ENCODE measurements at places on chromosomes 2 and 18. TPM values are rescaled to one million over a fixed set of nuclear protein-coding genes. Genes with fewer than 3 reads are reported as not detected.

Gene UGT1A4
- not detected for total RNA-seq

Gene GAL3ST2
- total RNA-seq = not detected

DNA sequence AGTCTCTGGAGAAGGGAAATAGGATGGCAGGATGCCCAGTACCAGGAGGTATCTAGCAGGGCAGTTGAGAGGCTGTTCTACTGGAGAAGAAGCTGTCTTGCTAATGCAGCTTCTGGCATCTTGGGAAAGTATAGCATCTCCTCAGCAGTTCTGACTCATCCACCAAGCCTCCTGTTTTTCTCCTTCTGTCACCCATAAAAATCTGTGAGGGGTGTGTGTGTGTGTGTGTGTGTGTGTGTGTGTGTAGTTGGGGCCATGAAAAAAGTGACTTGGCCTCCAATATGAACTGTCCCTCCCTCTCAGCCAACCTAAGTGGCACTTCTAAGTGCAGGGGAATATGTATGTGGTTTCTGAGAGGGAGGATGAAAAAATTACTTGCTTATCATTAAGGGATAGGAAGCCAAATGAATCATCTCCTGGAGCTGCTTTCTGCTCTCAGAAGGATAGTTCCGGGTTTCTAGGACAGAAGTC, 83.9 kb downstream of the CBLN2 start:
- H3K4me1 ChIP-seq = no peaks in the 10 kb centered on the region
- DNase-seq = no peak
- no peak overlapping the region for H3K4me3 ChIP-seq
- H3K27ac ChIP-seq = no peak overlapping the region

Gene PXDN
- total RNA-seq = 26.6 TPM

DNA sequence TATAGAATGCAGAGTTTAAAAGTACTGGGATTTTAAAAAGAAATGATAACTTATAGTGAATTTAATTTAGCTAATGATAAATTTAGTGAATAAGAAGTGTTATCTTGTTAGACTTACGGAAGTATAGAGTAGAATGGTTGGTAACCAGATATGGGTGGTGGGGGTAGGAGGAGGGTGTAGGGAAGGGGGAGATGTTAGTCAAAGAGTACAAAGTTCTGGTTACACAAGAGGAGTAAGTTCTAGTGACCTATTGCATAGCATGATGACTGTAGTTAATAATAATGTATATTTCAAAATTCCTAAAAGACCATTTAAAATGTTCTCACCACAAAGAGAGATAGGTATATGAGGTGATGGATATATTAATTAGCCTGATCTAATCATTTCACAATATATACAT, 184.8 kb upstream of the STON1 start:
- H3K36me3 ChIP-seq = no peaks in the 10 kb centered on the region
- no peaks in the 10 kb centered on the region for H3K27me3 ChIP-seq
- DNase-seq = no peak

Gene VIT
- total RNA-seq = 6.2 TPM

Data from uterus (tissue), 4 donors.